ENCODE measurements at places on chromosomes 4 and X.

- DNase-seq = no peak
Measured at GRCh38 chr4:139027776-139028175, 12.2 kb downstream of the NOCT start.

- DNase-seq = no peak
Measured at GRCh38 chr4:108581083-108581482, 39.3 kb upstream of the RPL34 start.

DNA sequence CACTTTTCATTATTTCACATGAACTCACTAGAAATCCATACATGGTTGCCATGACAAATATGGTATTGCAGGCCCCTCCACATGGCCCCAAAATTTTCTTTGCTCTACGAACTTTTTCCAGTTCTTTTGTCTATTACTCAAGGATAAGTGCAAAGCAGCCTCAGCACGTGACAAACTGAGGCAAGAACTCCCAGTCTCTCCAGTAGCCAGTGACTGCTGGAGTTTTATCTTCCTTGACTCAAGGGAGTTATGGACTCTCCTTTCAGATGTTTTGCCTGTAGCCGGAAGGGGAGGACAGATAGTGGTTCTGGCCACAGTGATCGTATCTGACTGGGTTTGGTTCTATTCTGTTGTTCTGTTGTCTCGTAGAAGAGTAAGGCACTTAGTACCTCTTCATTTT lies 105.5 kb downstream of the ARHGAP24 start:
- no peak for DNase-seq

GRCh38 chr4:88382621-88383020 lies 4.0 kb downstream of the HERC6 start:
- DNase-seq = peak; percentile 6

DNA sequence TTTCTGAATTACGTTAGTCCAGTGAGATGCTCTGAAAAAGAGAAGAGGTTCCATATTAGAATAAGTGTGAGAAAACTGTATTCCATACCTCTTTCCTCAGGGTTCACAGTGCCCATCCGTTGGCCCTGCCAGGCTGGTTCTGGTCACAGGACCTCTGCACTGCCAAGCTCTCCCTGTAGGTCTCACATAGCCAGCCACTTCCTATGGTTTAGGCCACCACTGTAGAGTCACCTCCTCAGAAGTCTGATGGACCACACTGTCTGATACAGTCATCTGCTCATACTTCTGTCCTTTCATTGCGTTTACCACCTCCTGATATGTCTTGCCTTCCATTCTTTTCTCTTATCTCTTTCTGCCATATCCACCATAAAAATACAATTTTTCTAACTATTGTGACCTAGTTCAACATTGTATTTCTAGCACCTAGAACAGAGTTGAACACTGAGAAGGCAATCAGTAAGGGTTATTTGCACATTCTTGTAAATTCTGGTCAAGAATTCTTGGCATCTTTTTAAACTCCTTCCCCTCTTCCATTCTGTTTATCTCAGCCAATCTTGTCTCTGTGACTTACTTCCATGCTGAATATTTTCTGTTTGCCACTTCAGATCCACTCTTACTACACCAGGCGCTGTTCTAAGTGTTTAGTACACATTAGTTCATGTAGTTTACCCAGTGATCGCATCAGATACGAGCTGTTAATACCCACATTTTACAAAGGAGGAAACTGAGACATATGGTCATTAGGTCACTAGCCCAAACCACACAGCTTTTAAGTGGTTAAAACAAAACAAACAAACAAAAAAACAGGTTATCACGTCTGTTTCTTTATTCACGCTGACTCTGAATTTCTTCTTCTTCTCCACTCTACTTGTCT lies 125.6 kb downstream of the CBR4 start:
- no peak for DNase-seq

- no peak for DNase-seq
Measured at GRCh38 chr4:95093460-95093859, 335.7 kb downstream of the BMPR1B start.

- no peak for DNase-seq
Measured at GRCh38 chr4:75881476-75881875, 20.8 kb downstream of the PPEF2 start.

DNA sequence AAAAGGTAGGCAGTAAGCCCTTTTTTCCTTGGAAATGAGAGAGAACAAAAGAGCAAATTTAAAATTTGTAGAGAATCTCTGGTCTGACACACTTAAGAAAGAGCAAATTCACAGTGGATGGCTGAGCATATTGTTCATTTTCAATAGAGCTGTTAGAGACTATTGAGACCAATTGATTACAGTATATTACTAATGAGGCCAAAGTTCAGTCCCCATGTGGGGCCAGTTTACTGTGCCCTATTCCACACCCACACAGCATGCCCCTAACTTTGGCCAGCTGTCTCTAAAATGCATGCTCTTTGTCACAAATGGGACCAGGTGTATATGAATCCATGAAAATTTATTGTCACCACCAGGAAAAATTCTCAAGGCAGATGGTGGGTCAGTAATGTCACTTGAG lies 470.5 kb downstream of the PCDH7 start:
- no peak for DNase-seq

- DNase-seq = no peak
Measured at GRCh38 chrX:3271834-3272186, 74.6 kb downstream of the MXRA5 start.

- DNase-seq = no peak
Measured at GRCh38 chr4:3792813-3793212, 26.6 kb downstream of the ADRA2C start.

- no peak for DNase-seq
Measured at GRCh38 chr4:113921089-113921794, 58.2 kb downstream of the ARSJ start.

- peak; percentile 3 for DNase-seq
Measured at GRCh38 chr4:31370866-31371465, 650.8 kb downstream of the PCDH7 start.

- DNase-seq = no peak
Measured at GRCh38 chrX:29858714-29859113, 356.6 kb upstream of the MAGEB2 start.

GRCh38 chrX:136157187-136157586 lies 9.9 kb downstream of the FHL1 start:
- no peak for DNase-seq

- DNase-seq = no peak
Measured at GRCh38 chr4:43276321-43276720, 383.8 kb downstream of the GRXCR1 start.
